ENCODE measurements at places on chromosomes 2 and 18.

DNA sequence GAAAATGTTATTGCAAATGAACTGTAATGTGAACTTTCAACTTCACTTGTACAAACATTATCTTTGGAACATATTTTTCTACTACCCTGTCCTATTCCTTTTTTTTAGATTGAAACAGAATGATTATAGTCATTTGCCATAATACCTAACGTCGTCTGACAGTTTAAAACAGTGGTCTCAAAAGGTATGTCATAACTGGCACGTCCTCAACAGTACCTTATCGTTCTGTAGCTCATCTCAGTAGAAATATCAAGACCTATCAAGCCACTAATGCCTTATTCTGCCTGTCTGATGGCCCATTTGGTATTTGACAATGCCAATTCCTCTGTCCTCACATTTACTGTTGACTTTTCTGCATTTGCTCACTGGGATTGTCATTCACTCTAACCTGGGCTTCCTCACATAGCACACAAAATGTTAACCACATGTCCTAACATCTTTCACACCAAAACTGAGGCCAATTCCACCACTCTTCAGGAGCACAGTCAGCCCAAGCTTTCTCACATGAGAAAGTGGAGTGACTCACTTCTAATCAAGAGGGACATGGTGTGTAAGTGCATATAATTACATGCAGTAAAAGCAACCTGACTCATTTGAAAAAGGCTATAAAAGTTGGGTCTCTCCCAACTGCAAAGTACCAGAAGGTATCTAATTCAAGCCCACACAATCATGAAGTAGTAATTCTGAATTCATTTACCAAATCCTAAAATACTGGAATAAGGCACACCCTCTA lies 34.8 kb downstream of the DNER start:
- no peak overlapping the region for H3K27ac ChIP-seq
- H3K4me1 ChIP-seq, result no peaks in the 10 kb centered on the region
- H3K4me3 ChIP-seq, result no peak overlapping the region
- peaks cover 23% of the 10 kb centered on the region for H3K27me3 ChIP-seq

DNA sequence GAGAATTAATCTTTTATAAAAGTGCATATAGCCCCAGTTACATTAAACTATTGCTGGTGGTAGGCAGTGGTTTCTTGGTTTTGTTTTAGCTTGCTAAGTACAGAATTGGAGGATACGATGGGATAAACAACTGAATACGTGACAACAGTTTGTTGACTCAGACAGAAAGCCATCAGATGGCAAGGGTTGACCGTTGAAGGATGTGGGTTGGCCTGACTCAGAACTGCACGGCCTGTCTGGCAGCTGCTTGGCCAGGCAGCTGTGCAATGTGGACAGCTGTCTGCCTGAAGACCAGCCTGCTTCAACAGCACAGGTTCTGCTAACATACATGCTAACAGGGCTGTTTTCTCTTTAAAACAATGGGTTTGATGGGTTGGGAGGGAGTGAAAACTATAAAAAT lies 46.6 kb downstream of the PRKRA start:
- H3K27me3 ChIP-seq, result peaks cover 11% of the 10 kb centered on the region
- peak; percentile 44 for DNase-seq
- H3K27ac ChIP-seq, result peak overlapping the region; percentile 84
- peak overlapping the region; percentile 34 for H3K4me3 ChIP-seq

DNA sequence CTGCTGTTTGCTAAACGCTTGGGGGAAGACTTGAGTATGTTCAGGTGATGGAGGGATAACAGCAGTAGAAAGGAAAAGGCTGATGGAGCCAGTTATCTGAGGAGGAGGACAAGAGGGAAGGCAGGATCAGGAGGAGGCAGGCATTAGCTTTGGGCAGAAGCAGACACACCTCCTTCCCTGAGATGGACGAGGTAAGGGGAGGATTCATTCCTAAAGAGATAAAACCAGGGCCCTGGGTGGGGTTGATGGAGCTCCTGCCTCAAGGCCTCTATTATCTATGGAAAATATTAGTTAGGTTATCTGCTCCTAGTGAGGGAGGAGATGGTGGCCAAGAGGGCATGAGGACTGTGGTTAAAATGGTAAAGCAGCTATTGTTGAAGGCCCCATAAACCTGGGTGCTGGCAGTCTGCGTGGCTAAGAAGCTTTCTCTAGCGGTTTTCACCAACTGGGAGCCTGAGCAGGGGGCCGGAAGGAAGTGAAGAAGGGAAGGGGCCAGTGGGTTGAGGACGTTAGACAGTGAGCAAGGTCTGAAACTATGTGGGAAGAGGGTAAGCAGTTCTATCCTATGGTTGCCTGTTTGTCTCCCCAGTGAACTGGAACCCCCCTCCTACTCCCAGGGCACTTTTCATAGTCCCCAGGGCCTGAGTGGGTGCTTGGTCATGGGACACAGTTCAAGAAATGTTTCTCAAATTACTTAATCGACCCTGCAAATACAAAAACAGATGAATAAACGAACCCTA lies 56.6 kb upstream of the HK2 start:
- no peak overlapping the region for H3K4me3 ChIP-seq
- H3K27me3 ChIP-seq, result peaks cover 4% of the 10 kb centered on the region

GRCh38 chr2:197307236-197307932 lies 3.2 kb downstream of the ANKRD44 start:
- H3K4me1 ChIP-seq, result peaks cover 69% of the 10 kb centered on the region
- peak overlapping the region; percentile 95 for H3K4me3 ChIP-seq
- DNase-seq, result no peak
- H3K27me3 ChIP-seq, result no peaks in the 10 kb centered on the region

DNA sequence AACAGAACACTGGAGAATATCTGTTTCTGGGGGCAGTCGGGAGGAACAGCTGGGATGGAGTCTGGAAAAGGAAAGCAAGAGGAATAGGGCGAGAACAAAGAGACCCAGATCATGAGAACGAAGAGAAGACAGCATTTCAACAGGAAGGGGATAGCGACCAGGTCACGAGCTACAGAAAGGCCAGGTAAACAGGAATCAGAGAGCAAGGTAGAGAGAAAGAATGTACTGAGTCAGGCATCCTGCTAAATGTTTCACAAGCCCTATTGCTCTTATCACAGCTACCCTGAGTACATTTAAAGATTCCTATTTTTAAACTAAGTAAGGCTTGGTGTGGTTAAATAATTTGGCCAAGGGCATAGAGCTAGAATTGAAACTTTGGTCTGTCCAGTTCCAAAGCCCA lies 254.9 kb upstream of the RAB12 start:
- DNase-seq, result no peak
- H3K27ac ChIP-seq, result no peak overlapping the region
- H3K27me3 ChIP-seq, result no peaks in the 10 kb centered on the region
- no peaks in the 10 kb centered on the region for H3K4me1 ChIP-seq

GRCh38 chr2:150133623-150134022 lies 353.8 kb downstream of the RND3 start:
- DNase-seq, result no peak
- no peaks in the 10 kb centered on the region for H3K36me3 ChIP-seq
- no peak overlapping the region for H3K27ac ChIP-seq
- no peak overlapping the region for H3K4me3 ChIP-seq
- H3K4me1 ChIP-seq, result no peaks in the 10 kb centered on the region

DNA sequence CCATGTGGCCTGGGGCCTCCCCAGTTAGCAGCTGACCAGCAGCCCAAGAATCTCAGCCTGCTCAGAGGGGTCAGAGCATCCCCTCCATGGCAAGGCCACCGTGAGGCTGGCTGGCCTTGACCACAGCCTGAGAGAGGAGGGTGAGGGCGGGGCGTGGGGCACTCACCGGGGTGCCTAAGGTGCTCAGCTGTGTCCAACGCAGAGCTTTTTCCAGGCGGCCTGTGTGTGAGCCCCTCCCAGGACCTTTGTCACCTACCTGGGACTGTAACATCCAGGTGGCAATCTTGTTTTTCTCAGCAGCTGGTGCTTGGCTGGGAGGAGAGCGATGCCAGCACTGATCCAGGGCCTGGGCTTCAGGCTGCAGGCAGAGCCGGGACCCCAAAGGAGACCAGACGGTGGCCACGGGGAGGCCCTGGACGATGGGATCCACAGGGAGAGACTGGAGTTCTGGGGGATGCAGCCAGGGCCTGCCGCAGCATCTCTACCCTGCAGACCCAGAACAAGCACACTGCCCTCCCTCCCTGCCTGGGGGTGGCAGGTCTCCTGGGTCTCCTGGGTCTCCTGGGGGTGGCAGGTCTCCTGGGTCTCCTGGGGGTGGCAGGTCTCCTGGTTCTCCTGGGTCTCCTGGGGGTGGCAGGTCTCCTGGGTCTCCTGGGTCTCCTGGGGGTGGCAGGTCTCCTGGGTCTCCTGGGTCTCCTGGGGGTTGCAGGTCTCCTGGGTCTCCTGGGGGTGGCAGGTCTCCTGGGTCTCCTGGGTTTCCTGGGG lies 12.3 kb downstream of the SNED1 start:
- peaks cover 21% of the 10 kb centered on the region for H3K4me1 ChIP-seq
- no peaks in the 10 kb centered on the region for H3K36me3 ChIP-seq
- peaks cover 5% of the 10 kb centered on the region for H3K27me3 ChIP-seq
- H3K27ac ChIP-seq, result peak overlapping the region; percentile 82
- no peak for DNase-seq

GRCh38 chr18:52409727-52410126 lies 69.7 kb downstream of the DCC start:
- H3K27ac ChIP-seq, result no peak overlapping the region
- no peaks in the 10 kb centered on the region for H3K4me1 ChIP-seq
- no peak for DNase-seq

DNA sequence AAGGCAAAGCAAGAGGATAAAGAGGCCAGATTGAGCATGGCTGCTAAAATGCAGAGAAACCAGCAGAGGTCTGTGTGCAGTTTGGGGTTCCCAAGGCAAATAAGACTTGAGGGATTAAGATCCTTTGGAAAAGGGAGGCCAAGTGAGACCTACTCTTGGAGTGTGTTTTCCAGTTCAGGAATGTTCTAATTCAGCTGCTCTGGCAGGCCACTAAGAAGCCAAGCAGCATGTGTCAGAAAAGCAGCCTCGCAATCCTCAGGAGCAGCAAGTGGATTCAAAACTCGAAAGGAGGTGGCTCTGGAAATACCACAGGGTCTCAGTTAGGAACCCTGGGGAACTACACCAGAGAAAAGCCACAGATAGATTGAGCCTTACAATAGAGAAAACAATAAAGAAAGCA lies 569.2 kb downstream of the METTL4 start:
- H3K36me3 ChIP-seq, result no peaks in the 10 kb centered on the region
- H3K27me3 ChIP-seq, result no peaks in the 10 kb centered on the region
- H3K4me1 ChIP-seq, result no peaks in the 10 kb centered on the region
- no peak for DNase-seq

GRCh38 chr18:38698088-38698487 lies 1132.5 kb upstream of the CELF4 start:
- no peak overlapping the region for H3K27ac ChIP-seq
- H3K27me3 ChIP-seq, result no peaks in the 10 kb centered on the region
- no peaks in the 10 kb centered on the region for H3K4me1 ChIP-seq
- no peaks in the 10 kb centered on the region for H3K36me3 ChIP-seq
- no peak for DNase-seq

GRCh38 chr2:70645733-70646419 lies 92.2 kb upstream of the TGFA start:
- no peaks in the 10 kb centered on the region for H3K4me1 ChIP-seq
- H3K4me3 ChIP-seq, result no peak overlapping the region
- H3K27me3 ChIP-seq, result peaks cover 4% of the 10 kb centered on the region
- no peak for DNase-seq
- H3K27ac ChIP-seq, result no peak overlapping the region

DNA sequence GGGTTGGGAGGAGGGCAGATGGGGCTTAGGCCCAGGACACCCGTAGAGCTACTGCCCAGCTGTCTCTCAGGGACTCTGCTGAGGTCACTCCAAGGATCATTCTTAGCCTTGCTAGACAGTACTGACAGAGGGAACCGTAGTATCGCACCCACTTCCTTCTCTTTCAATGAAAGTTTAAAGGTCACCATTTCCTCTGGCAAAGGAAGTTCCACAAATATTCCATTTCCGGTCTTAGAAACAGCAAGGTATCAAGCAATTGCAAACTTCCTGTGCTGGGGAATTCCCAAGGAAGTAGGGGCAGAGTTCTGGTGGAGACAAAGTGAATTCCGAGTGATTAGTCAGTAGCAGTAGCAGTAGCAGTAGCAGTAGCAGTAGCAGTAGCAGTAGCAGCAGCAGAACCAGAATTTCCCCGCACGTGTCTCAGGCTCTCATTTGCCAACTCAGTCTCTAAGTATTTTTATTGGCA lies 24.7 kb downstream of the IL1B start:
- H3K27ac ChIP-seq, result no peak overlapping the region
- H3K4me1 ChIP-seq, result peaks cover 15% of the 10 kb centered on the region
- peaks cover 10% of the 10 kb centered on the region for H3K36me3 ChIP-seq
- no peak for DNase-seq

GRCh38 chr2:241943209-241943850 lies 73.8 kb downstream of the RTP5 start:
- H3K4me3 ChIP-seq, result no peak overlapping the region
- no peak for DNase-seq
- H3K27ac ChIP-seq, result no peak overlapping the region
- no peaks in the 10 kb centered on the region for H3K27me3 ChIP-seq
- no peaks in the 10 kb centered on the region for H3K36me3 ChIP-seq
- peaks cover 2% of the 10 kb centered on the region for H3K4me1 ChIP-seq

- H3K27ac ChIP-seq, result no peak overlapping the region
- H3K27me3 ChIP-seq, result no peaks in the 10 kb centered on the region
- no peaks in the 10 kb centered on the region for H3K36me3 ChIP-seq
- no peak overlapping the region for H3K4me3 ChIP-seq
- no peak for DNase-seq
- no peaks in the 10 kb centered on the region for H3K4me1 ChIP-seq
Observed at GRCh38 chr18:26943906-26944305, 78.4 kb upstream of the AQP4 start.

DNA sequence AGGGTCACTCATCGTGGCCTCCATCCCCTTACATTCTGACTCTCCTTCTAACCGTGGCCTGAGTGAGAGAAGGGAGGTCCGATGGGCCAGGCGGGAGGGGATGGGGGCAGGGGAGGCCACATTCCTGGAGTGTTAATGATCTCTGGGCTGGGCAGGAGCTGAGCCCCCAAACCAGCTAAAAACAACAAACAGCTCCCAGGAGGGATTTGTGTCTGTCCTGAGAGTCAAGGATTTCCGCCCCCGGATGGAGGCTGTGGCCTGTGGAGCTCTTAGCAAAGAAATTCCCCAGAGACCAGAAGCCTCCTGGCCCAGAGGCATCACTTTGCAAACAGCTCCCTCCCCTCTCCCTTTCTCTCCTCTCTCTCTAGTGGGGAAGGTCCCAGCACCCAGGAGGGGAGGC lies 23.5 kb downstream of the EMX1 start:
- H3K36me3 ChIP-seq, result no peaks in the 10 kb centered on the region
- no peak overlapping the region for H3K4me3 ChIP-seq
- H3K27ac ChIP-seq, result no peak overlapping the region
- peaks cover 7% of the 10 kb centered on the region for H3K27me3 ChIP-seq
- no peak for DNase-seq
- H3K4me1 ChIP-seq, result no peaks in the 10 kb centered on the region

GRCh38 chr18:24491927-24492834 lies 31.7 kb downstream of the HRH4 start:
- peaks cover 29% of the 10 kb centered on the region for H3K27me3 ChIP-seq
- no peak overlapping the region for H3K4me3 ChIP-seq
- H3K4me1 ChIP-seq, result peaks cover 6% of the 10 kb centered on the region
- no peak for DNase-seq
- H3K36me3 ChIP-seq, result no peaks in the 10 kb centered on the region
